ENCODE measurements at places on chromosomes 16 and 17.

DNA sequence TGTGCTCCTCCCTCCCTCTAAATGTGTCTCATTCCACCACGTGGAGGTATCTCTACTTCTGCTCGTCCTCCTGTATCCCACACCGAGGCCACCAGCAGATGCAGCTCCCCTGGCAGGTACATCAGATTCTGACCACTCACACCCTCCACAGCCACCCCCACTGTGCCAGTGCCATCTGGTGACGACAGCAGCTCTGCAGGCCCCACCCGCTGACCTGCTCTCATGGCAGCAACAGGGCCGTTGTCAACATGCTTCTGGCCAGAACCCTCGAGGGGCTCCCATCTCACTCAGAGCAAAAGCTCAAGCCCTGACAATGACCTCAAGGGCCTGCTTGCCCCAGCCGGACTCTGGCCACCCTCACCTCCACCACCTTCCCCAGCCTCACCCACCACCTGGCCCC lies 93.4 kb downstream of the AMFR start:
- no peak for DNase-seq

GRCh38 chr16:73047536-73048291 lies at the start of gene ZFHX3:
Gene ZFHX3, minus strand, starts transcription at chr16:73048128. Its CDS starts 87,983 bp downstream, at chr16:72960145.
- peak; percentile 66 for DNase-seq

DNA sequence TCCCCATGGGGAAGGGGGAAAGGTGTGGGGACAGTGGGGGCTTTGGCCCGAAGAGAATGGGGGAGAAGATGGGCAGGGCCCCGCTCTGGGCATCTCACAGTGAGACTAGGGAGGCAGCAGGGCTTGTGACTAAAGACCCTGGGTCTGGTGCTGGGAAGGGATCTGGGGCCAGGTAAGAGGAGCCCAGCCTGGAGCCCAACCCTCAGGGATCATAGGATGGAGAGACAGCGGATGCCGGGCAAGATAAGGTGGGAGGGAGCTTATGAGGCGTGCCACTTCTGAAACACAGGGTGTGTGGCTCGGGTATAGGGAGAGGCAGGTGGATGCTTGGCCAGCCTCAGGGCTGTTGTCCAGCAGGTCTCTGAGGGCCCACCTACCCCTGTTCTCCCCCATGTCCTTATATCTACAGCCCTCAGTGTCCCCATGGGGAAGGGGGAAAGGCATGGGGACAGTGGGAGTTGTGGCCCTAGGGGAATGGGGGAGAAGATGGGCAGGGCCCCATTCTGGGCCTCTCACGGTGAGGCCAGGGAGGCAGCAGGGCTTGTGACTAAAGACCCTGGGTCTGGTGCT lies 15.4 kb downstream of the USP6 start:
- DNase-seq: no peak

DNA sequence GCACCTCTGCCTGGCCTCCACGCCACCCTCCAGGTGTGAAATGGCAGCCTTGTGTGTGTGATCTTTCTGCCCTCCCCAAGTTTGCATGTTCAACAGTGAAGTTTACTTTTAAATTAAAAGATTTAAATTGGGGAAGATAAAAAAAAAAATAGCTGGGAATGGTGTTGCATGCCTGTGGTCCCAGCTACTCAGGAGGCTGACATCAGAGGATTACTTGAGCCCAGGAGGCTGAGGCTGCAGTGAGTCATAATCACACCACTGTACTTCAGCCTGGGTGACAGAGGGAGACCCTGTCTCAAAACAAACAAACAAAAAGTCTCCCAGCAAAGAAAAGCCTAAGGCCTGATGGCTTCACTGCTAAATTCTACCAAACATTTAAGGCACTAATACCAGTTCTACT lies 35.4 kb upstream of the RNF43 start:
- peak; percentile 6 for DNase-seq

DNA sequence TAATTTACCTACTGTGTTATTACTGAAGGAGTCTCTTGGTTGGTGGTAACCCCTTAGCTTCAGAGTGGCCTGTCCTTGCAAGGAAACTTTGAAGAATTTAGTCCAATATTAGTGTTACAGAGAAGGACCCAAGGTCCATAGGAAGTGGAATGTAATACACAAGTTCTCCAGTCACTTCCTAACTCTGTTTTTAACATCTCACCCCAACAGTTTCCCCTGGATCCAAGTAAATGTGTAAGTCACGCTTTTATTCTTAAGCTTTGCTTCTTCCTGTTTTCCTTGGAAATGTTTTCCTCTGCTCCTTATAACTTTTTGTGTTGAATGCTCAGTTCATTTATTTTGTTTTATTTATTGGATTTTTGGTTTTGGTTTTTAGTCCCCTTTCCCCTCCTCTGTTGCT lies 25.9 kb upstream of the RPRML start:
- DNase-seq: no peak

GRCh38 chr17:69268543-69269014 lies 40.0 kb upstream of the ABCA10 start:
- DNase-seq: no peak

DNA sequence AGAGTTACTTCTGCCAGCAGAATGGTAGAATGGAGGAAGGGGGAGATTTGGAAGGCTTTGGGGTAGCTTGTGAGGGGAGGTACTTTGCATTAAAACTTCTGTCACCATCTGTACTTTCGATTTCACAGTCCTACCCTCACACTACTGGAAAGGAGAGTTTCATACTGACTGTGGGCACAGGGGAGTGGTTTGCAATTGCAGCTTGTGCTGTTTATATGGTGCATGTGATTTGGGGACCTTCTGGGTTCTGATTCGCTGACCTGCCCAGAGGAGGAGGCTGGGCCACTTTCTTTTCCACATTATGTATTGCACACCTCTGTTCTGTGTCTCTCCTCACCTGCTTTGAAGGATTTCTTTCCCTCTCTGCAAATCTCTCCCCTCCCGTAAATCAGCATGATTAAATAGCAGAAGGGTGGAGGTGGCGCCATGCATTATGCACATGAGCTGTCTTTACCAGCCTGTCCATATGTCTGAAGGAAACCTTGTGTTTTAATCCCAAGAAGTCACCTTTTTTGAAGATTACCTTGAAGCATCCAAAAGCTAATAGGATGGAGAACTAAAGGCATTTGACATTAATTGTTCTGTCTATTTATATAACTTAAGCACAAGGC lies 90.9 kb downstream of the RBFOX1 start:
- DNase-seq: no peak

DNA sequence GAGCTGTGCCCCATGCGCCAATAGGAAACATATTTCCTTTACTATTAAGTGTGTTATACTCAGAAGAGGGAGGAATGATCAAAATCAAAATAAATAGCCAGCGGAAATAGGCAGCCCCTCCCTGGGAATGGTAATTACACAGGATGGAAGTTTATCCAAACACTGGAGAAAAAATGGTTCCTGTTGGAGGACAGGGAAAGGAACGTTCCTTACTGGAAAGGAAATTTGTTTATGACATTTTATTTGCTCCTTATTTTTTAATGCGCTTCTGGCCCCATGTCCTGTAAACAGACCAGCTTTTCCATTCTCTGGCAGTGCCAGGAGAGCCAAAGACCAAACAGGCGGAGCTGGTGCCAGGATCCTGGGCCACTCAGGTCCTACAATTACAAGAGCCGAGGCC lies 273.7 kb downstream of the SOX9 start:
- no peak for DNase-seq

DNA sequence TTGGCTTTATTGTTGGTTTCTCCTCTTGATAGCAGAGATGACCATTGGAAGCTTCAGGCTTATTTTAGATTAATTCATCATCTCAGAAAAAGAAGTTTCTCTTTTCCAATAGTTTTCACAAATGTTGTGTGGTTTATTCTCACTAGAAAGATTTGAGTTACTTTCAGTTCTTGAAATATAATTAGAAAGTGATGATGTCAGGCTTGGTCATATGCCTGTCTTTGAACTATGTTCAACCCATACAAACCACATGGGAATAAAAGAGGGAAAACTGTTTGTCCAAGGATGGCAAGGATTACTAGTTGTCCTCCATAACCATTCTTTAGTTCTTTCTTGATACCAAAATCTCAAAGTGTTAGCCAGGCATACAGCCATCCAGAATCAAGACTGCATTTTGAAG lies 3.7 kb upstream of the HS3ST2 start:
- DNase-seq: no peak

- no peak for DNase-seq
These were observed at the start of gene B4GALNT2 for GRCh38 chr17:49132699-49133364. Gene B4GALNT2, plus strand, starts transcription at chr17:49132769. Its CDS starts 24 bp downstream, at chr17:49132793.

DNA sequence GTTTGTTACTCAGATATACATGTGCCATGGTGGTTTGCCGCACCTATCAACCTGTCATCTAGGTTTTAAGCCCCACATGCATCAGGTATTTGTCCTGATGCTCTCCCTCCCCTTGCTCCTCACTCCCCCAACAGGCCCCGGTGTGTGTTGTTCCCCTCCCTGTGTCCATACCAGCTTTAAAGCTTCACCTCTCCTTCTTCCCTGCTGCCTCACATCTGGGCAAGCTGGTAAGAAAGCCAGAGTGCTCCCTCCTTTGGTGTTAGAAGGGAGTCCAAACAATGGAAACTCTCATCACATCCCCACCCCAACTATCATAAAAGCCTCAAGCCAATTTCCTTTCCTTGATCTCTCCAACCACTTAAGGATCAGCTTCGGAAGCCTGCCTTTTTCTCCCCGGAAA lies 1115.6 kb upstream of the GOT2 start:
- no peak for DNase-seq

GRCh38 chr17:1416414-1416813 lies 16.4 kb upstream of the YWHAE start:
- no peak for DNase-seq

GRCh38 chr17:32588135-32588534 lies 101.3 kb downstream of the CDK5R1 start:
- no peak for DNase-seq

GRCh38 chr16:49556606-49557446 lies 183.2 kb downstream of the C16orf78 start:
- peak; percentile 5 for DNase-seq

- DNase-seq: no peak
These were observed 116.4 kb downstream of the NPIPB5 start for GRCh38 chr16:22627043-22627442.

DNA sequence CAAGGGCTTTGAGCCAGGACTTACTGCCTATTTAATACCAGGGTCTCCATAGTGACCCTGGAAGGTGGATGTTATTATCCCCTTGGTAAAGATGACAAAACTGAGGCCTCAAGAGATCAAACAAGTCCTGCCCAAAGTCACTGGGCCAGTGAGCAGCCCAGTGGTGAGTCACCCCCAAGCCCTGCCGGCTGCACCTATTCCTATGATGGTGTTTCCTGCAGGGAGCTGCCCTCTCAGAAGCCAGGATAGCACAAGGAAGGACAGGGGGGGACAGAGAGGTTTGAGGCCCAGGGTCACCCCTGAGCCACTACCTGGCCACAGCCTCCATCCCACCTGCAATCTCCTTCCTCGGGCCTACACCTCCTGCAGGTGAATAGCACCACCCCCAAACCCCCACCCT lies 90.9 kb downstream of the SDK2 start:
- DNase-seq: no peak

- no peak for DNase-seq
These were observed 16.1 kb downstream of the PLK1 start for GRCh38 chr16:23694644-23695373.

GRCh38 chr17:66474806-66475497 lies 172.5 kb downstream of the PRKCA start:
- no peak for DNase-seq

- DNase-seq: peak; percentile 24
These were observed 11.4 kb downstream of the HSD3B7 start for GRCh38 chr16:30996324-30996984.

DNA sequence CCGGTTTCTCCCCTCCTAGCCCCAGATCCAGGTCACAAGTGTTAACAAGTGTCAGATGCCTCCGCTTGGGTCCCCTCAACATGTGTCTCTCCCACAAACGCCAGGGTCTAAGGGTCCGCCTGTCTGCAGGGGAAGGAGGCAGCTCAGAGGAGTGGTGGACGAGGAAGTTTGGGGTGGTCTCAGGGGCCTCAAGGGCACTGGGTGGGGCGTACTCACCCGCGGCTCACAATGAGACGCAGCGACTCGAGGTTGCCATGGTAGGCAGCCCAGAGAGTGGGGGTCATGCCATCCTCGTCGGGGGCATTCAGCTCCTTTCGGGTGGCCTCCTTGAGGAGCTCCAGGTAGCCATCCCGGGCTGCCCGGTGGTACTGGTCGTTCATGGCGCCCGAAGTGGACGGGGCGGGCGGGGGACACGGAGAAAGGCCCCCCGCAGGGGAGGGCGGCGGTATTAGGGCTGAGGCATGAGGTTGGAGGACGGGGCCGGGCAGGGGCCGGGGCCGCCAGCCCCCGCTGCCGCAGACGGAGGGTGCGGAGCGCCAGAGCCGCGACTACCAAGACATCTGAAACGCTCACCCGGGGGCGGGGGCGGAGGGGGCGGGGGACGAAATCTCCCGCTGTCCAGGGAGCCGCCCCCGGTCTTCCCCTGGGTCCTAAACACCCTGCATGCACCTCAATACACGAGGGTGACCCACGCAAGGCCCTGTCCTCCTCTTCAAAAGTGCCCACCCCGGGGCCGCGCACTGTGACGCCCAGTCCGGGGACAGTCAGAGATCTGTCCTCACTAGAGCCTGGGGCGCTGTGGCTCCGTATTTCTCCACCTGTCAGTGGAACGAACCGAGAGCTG lies at the start of gene USH1G:
Gene USH1G (minus strand): TSS at position 562 of the 844 bp plus-strand sequence. CDS start 182 bp downstream, at position 380.
- DNase-seq: no peak

DNA sequence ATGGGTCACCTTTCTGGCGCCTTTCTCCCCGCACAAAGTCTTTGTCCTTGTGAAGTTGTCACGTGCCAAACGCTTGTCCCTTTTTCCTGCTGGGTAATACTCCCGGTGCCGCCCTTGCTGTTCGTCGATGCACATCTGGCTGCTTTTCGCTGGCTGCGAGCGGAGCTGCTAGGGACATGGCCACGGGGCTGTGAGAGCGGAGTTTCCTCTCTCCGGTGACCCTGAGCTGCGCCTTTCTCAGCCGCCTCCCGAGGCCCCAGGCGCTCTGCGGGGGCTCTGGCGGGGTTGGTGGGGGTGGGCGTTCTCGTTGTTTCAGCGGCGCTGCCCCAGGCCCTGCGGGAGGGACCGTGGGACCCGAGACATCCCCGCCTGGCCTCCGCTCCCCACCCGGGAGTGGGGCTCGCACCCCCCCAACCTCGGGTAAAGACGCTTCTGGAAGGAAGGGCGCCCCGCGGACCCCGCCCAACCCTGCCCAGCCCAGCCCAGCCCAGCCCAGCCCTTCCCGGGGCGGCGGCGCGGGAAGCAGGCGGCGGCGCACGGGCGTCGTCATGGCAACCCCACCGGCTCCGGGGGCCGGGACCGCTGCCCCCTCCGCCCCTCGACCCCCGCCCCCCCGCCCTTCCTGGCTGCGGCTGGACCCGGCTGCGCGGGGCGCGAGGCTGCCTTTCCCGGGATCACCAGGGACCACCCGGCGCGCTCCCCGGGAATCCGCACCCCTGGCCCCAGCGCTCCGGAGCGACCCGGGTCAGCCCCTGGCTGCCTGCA lies 12.3 kb downstream of the CHMP6 start:
- DNase-seq: peak; percentile 24

GRCh38 chr16:49755716-49756505 lies 100.0 kb downstream of the ZNF423 start:
- DNase-seq: no peak

GRCh38 chr17:4304417-4305027 lies 40.7 kb upstream of the ANKFY1 start:
- peak; percentile 58 for DNase-seq

- no peak for DNase-seq
These were observed 51.1 kb downstream of the LMF1 start for GRCh38 chr16:919658-920050.

DNA sequence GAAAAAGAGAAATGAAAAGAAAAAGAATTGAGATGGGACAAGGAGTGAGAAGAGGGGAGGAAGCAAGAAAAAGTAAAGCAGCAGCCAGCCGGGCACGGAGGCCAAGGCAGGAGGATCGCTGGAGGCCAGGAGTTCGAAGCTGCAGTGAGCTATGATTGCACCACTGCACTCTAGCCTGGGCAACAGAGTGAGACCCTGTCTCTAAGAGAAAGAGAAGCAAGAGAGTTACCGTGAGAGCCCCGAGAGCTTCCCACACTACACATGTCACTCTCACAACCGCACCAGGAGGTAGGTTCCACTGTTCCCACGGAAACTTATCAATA lies 18.8 kb upstream of the LITAF start:
- no peak for DNase-seq

All from fibroblast of villous mesenchyme (primary cell).